Glutamatergic neuron (in vitro differentiated cells): ENCODE measurements at places on chromosomes 11 and 22. TPM values are rescaled to one million over a fixed set of nuclear protein-coding genes. Genes with fewer than 3 reads are reported as not detected.

PLEKHB1 gene
- total RNA-seq = 4.8 TPM

- H3K4me1 ChIP-seq = peaks cover 13% of the 10 kb centered on the region
- no peak for DNase-seq
These were observed 29.8 kb upstream of the CREB3L1 start for GRCh38 chr11:46247659-46248058.

CNIH2 gene
- 61.3 TPM for total RNA-seq

IFTAP gene
- 31.2 TPM for total RNA-seq

FGF19 gene
- total RNA-seq = 5.1 TPM

DNA sequence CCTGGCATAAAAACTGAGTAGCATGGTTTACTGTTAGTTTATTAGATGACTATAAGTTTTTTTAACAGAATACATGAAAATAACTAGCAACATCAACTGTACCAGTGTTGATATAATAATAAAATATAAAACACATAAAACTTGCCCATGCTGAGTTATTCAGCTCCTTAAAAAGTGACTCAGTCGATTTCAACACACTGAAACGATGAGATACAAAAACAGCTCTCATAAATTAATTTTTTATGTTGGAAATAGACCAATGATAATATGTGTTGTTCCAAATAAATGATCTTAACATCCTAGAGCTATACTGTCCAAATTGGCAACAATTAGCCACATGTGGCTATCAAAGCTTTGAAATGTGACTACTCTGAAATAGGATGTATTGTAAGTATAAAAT is 15.9 kb downstream of the PDGFD start:
- H3K4me3 ChIP-seq = no peak overlapping the region
- H3K27me3 ChIP-seq = no peaks in the 10 kb centered on the region
- H3K4me1 ChIP-seq = peaks cover 14% of the 10 kb centered on the region
- H3K36me3 ChIP-seq = no peaks in the 10 kb centered on the region

DNA sequence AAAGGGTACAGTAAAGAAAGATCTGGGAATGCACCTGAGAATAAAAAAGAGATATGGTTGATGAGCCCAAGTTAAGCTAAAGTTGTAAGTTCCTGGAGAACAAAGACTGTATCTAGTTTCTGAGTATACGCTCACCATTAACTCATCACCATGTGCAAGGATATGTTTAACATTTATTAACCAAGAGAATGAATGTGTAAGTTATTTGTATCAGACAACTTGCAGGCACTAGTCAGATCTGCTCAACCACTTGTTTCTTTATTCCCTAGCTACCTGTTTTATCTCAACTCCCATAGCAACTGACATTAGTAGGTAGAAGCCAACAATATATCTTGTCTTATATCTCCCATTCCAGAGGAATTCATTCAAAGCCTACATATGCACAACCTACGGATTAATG is 74.9 kb upstream of the KCNA4 start:
- H3K27ac ChIP-seq = no peak overlapping the region
- H3K36me3 ChIP-seq = no peaks in the 10 kb centered on the region
- H3K27me3 ChIP-seq = no peaks in the 10 kb centered on the region
- peaks cover 15% of the 10 kb centered on the region for H3K4me1 ChIP-seq

RHBDD3 gene
- total RNA-seq = 50.4 TPM

CD3E gene
- total RNA-seq = not detected

C11orf87 gene
- total RNA-seq = 0.27 TPM

DNA sequence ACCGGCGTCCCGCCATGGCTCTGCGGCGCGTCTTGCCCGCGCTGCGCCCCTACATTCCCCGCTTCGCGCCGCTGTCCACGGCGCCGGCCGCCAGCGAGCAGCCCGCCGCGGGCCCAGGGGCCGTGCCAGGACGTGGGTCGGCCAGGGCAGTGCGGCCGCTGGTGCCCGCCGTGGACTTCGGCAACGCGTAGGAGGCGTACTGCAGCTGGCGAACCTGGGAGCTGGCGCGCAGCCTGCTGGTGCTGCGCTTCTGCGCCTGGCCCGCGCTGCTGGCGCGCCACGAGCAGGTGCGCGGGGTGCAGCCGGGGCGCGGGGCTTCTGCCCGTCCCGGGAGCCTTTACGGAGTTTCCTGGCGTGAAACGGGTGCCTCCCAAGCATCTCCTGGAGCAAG is 20.1 kb downstream of the DGCR6L start:
- no peaks in the 10 kb centered on the region for H3K4me1 ChIP-seq
- H3K27me3 ChIP-seq = peaks cover 13% of the 10 kb centered on the region
- DNase-seq = no peak

GRCh38 chr22:44604991-44605390 is 97.0 kb upstream of the PRR5 start:
- peaks cover 10% of the 10 kb centered on the region for H3K4me1 ChIP-seq
- H3K27ac ChIP-seq = no peak overlapping the region
- H3K36me3 ChIP-seq = peaks cover under 1% of the 10 kb centered on the region
- H3K4me3 ChIP-seq = no peak overlapping the region
- H3K27me3 ChIP-seq = peaks cover 3% of the 10 kb centered on the region

APOL1 gene
- total RNA-seq = not detected

FBXO7 gene
- 78.3 TPM for total RNA-seq

ACRV1 gene
- not detected for total RNA-seq

TPP1 gene
- 37.7 TPM for total RNA-seq

NEAT1 gene
- 107 TPM for total RNA-seq

DNA sequence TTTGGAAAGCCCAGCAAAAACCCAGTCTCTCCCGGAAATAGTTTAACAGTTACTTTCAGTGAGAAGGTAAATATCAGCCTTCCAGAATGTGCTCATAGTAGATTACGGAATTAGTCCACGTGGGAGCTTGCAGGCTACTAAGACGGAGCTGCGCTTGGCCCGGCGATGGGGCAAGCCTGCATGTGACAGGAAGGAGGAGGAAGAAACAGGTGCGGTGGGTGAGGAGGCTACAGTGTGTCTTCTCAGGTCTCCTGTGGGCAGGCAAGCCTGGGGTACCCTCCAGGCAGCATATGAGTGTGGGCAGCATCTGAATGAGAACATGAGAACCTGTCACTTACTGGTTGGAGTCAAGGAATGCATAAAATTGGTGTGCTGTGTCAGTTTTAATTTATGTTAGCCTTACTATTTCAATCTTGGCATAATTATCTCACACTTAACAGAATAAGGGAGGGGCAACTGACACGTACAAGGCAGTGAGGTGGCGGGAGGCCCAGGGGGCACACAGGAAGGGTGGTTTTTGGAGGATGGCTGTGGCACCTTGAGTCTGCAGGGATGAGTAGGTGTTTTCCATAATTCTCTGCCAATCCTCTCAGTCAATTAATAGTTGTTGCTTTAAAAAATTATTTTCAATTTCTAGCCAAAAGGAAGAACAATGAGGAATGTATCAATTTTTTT is 35.7 kb downstream of the CLMP start:
- H3K27ac ChIP-seq = no peak overlapping the region
- H3K27me3 ChIP-seq = no peaks in the 10 kb centered on the region
- H3K4me3 ChIP-seq = no peak overlapping the region
- DNase-seq = no peak

DNA sequence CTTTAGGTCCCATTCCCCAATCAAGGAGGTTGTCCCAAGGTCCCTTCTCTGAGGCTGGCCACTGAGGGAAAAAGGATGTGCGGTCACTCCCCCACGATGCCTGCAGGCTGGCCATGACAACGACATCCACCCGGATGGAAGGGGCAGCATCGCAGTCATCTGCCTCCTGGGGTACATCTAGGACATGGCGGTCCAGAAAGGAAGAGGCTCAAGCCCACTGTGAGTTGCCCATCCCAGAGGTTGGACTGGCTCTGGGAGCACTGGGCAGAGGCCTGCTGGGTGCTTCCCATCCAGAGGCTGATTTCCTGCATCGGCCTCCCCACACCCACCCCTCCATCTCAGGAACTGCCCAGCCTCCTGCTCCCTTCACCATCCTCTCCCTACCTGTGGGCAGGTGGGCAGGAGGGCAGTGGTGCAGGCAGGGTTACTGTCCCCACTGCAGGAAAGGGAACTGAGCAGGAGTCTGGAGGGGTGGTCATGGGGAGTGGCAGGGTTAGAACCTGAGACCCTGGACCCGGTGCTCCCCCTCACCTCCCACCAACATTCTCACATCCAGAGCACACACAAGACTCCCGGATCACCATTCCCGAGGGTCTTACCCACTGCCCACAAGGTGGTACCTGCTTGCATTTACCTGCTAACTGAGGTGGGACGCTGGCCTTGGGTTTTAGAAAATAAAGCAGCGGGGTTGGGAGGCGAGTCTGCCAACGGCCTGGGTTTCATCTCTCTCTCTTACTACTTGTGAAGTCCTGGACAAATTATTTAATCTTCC is 4.4 kb downstream of the RCE1 start:
- H3K4me1 ChIP-seq = peaks cover 5% of the 10 kb centered on the region
- no peak overlapping the region for H3K27ac ChIP-seq
- peaks cover 10% of the 10 kb centered on the region for H3K27me3 ChIP-seq
- no peak overlapping the region for H3K4me3 ChIP-seq
- H3K36me3 ChIP-seq = no peaks in the 10 kb centered on the region

- H3K27ac ChIP-seq = no peak overlapping the region
- peaks cover 5% of the 10 kb centered on the region for H3K36me3 ChIP-seq
- H3K4me1 ChIP-seq = peaks cover 22% of the 10 kb centered on the region
- peak; percentile 77 for DNase-seq
These were observed 21.4 kb upstream of the PANX2 start for GRCh38 chr22:50148991-50149721.

- no peak for DNase-seq
- H3K4me1 ChIP-seq = peaks cover 6% of the 10 kb centered on the region
- no peaks in the 10 kb centered on the region for H3K36me3 ChIP-seq
- H3K27me3 ChIP-seq = no peaks in the 10 kb centered on the region
- H3K4me3 ChIP-seq = no peak overlapping the region
- H3K27ac ChIP-seq = no peak overlapping the region
These were observed 2.6 kb upstream of the PSMA1 start for GRCh38 chr11:14522801-14523200.

MDK gene
- total RNA-seq = 846 TPM

DNA sequence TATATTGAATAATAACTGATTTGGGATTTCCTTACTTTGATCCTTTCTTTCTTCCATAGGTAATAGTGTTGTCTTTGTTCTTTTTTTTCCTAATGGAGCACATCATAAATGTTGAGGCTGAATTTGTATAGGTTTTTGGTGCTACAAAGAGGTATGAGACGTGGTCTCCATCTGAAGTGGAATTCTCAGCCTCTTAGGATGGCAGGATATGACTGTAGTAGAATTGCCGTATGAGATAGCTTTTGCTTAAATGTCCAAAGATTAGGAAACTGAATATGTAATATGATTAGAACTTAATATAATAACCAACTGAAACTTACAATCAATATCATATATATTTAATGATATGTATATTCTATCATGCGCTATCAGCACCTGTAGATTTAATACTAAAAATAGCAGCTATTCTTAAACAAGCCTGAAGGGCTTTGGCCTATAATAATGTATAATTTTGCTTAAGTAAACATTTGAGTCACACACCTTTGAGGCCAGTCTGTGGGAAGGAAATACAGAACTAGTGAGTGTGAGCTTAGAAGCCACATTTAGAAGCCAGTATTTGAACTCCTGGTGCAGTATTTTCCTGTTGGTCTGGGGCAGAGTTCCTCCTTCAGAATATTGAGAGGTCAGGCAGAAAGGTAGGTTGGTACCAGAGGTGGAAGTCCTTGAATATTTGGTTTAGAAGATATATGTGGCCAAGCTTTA is 62.6 kb downstream of the SWAP70 start:
- H3K4me3 ChIP-seq = no peak overlapping the region
- no peaks in the 10 kb centered on the region for H3K27me3 ChIP-seq
- H3K27ac ChIP-seq = no peak overlapping the region

MICAL3 gene
- 132 TPM for total RNA-seq

- no peaks in the 10 kb centered on the region for H3K36me3 ChIP-seq
- no peak for DNase-seq
- H3K27ac ChIP-seq = no peak overlapping the region
- no peak overlapping the region for H3K4me3 ChIP-seq
- H3K27me3 ChIP-seq = no peaks in the 10 kb centered on the region
These were observed 26.5 kb upstream of the SLC22A9 start for GRCh38 chr11:63343130-63343529.
